ENCODE measurements at places on chromosomes 5 and 9. TPM values are rescaled to one million over a fixed set of nuclear protein-coding genes. Genes with fewer than 3 reads are reported as not detected.

DNA sequence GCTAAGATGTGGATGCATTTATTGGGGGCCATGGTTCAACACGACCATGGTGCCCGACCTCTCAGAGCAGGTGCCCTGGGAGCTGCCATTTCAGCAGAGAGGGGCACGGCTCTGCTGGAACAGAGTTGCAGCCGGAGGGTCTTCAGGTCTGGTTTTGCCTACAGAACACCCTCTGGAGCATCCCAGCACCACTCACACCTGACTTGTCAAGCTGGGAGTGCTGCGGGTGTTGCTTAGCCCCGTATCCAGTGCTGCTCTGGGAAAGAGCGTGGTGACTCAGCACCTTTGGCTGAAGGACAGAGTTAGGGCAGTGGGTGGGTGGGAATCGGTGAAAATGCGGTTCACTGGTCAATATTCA is 36.5 kb upstream of the IRX4 start:
- DNase-seq: no peak

DNA sequence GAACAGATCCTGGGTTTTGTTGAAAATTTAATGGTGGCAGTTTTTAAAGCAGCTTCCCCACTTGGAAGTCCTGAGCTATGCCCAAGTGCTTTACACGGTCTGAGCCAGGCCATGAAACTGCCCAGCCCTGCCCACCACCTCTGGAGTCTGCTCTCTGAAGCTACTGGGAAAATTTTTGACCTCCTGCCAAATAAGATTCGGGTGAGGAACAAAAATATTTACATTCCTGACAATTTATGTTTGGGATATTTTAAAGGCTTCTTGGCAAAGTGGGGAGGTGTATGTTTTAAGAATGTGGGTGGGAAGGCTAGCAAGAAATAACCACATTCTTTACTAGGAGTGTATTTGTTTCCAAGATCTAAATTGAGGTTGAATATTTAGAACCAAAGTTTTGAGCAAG is 50.0 kb downstream of the HACD4 start:
- no peak for DNase-seq

GRCh38 chr5:153469423-153469822 is 21.0 kb upstream of the GRIA1 start:
- DNase-seq: no peak

GRCh38 chr9:29212397-29213387 is 1639.4 kb upstream of the C9orf72 start:
- no peak for DNase-seq

Gene ZNF883
- 5.7 TPM for total RNA-seq
